ENCODE measurements at places on chromosomes 6 and 20.

- no peak for DNase-seq
Measured at GRCh38 chr6:106490436-106490835, 129.9 kb downstream of the CRYBG1 start.

- DNase-seq = no peak
Measured at GRCh38 chr6:22435151-22435550, 134.2 kb upstream of the HDGFL1 start.

DNA sequence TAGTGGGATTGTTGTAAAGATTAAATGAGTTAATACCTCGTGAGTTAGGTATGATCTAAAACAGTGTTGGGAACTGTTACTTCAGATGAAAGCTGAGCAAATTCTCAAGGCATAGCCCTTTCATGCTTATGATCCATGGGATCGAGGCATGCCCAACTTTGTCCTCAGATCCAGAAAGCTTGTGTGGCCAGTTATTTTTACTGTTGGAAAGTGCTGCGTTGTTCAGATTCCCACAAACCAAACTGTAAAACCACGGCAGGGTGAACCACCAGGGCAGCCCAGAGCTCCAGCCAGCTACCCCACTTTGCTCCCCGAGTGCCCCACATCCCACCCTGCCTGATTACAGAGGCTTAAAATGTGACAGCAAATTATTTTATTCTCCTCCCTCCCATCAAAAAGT lies 139.3 kb upstream of the RIN2 start:
- DNase-seq = no peak

DNA sequence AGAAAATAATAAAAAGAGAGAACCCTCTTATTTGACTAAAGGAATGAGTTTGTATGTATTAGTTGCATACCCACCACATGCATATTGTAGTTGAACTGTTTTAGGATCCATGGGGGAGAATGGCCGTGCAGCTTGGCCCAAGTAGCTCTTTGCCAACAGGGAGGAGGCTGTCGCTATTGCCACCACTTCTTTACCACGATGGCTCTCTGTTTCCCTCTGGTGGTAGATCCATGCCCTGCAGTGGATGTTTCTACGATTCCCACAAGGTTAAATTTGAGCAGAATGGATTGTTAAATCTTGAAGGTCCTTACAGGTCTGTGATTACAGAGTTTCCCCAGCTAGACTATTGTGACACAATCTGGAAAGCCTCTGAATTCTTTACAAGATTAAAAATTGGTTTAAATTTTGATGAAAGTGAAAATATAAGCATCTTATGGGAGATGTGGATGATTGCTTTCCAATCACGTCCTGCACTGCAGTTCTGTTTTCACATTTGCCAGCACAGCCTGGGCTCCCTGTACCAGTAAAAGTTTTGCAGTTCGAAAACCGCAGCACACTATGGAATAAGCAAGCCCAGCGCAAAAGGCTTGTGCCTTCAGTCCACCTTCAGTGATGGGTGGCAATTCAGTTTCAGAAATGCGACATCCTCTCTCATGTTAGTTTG lies 34.4 kb upstream of the FNDC1 start:
- DNase-seq = peak; percentile 78

GRCh38 chr20:49288784-49289696 lies 11.2 kb upstream of the ZNFX1 start:
- DNase-seq = no peak

GRCh38 chr20:62405981-62406513 lies 1.0 kb downstream of the CABLES2 start:
- no peak for DNase-seq

- DNase-seq = no peak
Measured at GRCh38 chr6:83854766-83855165, 1.6 kb downstream of the RIPPLY2 start.

DNA sequence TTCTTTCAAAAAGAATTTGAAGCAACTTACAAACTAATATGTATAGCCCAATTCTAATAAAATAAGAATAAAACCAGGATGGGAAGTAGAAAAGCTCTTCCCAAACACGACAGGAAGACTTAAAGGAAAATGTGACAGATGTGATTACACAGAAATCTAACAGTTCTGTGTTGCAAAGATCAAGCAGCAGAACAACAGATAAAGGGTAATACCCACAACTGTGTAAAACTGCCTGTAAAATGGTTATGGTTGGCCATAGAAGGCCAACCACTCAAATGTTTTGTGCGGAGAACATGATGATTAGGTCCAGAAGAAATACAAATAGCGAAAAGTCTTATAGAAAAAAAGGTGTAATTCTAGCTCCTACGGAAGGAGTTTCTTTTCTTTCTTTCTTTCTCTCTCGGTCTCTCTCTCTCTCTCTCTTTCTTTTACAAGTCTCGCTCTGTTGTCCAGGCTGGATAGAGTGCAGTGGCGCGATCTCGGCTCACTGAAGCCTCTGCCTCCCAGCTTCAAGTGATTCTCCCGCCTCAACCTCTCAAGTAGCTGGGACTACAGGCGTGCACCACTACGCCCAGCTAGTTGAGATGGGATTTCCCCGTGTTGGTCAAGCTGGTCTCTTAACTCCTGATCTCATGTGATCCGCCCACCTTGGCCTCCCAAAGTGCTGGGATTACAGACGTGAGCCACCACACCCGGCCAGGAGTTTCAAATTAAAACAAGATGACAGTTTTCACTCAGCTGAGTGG lies 128.5 kb downstream of the QRSL1 start:
- DNase-seq = no peak

DNA sequence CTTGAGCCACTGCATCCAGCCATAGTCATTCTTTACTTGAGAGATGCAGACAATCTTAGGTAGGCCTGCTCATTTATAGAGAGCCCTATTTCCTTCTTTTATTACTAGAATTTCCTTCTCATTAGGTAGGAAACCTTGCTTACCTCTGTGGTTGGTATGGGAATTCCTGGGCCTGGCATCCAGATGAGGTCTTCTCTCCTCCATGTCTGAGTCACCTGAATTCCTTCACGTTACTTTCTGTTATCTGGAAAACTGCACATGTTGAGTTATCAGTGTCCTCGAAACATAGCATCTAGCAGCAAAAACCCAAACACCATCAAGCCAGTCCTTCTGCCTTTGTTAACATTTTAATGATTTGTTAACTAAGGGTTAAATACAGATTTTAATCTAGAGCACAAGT lies 2.2 kb downstream of the ZNFX1 start:
- no peak for DNase-seq

GRCh38 chr20:51732096-51732791 lies 35.9 kb downstream of the ATP9A start:
- DNase-seq = no peak

GRCh38 chr6:106356378-106356777 lies 4.1 kb upstream of the CRYBG1 start:
- no peak for DNase-seq

- no peak for DNase-seq
Measured at GRCh38 chr20:49028684-49029083, 17.4 kb upstream of the CSE1L start.

GRCh38 chr20:32411955-32412706 lies 54.0 kb downstream of the ASXL1 start:
- DNase-seq = no peak

GRCh38 chr6:42220807-42221206 lies 3.1 kb upstream of the MRPS10 start:
- no peak for DNase-seq

GRCh38 chr6:46367354-46368168 lies 123.7 kb downstream of the RCAN2 start:
- no peak for DNase-seq

- DNase-seq = no peak
Measured at GRCh38 chr6:15398633-15399275, 152.9 kb downstream of the JARID2 start.

- no peak for DNase-seq
Measured at GRCh38 chr20:20227013-20227571, 140.8 kb upstream of the INSM1 start.

GRCh38 chr6:24391208-24391607 lies 11.5 kb upstream of the MRS2 start:
- DNase-seq = no peak

GRCh38 chr20:24124003-24124402 lies 135.4 kb upstream of the GGTLC1 start:
- no peak for DNase-seq

- no peak for DNase-seq
Measured at GRCh38 chr6:152457949-152458624, 179.1 kb downstream of the SYNE1 start.

DNA sequence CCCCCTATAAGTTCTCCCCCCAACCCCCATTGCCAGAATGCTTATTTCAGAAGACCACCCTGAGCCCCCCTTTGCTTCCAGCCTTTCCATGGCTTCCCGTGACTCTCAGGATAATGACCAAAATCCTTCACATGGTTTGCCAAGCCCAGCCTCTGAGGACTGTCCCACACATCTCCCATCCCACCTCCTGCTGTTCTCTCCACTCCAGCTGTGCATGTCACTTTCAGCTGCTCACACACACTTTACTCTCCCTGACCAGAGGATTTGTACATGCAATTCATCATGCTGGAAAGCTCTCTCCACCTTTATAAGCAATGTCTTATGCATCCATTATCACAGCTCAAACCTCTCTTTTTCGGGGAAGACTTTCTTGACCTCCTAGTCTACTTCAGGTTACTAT lies 164.2 kb downstream of the PRL start:
- DNase-seq = no peak

- DNase-seq = no peak
Measured at GRCh38 chr20:47653869-47654268, 131.4 kb downstream of the SULF2 start.

- no peak for DNase-seq
Measured at GRCh38 chr6:138225953-138226352, 7.7 kb upstream of the PBOV1 start.

GRCh38 chr6:17871189-17871519 lies 116.3 kb downstream of the KIF13A start:
- no peak for DNase-seq

DNA sequence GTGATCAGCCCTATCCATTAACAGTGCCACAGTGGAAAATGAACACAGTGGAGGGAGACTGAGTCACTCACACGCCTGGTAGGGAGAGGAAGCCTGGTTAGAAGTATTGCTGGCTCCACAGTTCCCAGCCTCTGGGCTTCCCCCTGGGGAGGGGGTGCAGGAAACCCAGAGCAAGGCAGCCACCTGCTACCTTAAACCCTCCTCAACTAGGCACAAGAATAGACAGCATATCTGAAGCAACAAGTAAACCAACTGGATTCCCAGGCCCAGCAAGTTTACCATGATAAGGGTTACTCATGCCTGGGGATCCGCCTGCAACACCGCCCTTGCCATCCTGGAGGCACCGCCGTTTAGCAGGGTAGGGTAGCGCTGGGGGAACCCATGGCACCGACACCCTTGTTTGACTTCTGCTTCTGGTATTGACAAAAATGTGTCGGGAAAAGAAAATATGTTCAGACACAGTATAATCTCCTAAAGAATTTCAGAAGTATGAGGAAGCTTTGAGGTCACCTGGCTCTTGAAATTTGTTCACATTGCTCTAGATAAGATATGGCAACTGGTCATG lies 38.3 kb downstream of the SLC22A23 start:
- no peak for DNase-seq

GRCh38 chr6:166563200-166563599 lies 23.3 kb downstream of the RAMACL start:
- DNase-seq = no peak

GRCh38 chr6:96809119-96809518 lies 28.2 kb downstream of the GPR63 start:
- DNase-seq = no peak

- DNase-seq = no peak
Measured at GRCh38 chr6:161792851-161793493, 519.1 kb upstream of the AGPAT4 start.

DNA sequence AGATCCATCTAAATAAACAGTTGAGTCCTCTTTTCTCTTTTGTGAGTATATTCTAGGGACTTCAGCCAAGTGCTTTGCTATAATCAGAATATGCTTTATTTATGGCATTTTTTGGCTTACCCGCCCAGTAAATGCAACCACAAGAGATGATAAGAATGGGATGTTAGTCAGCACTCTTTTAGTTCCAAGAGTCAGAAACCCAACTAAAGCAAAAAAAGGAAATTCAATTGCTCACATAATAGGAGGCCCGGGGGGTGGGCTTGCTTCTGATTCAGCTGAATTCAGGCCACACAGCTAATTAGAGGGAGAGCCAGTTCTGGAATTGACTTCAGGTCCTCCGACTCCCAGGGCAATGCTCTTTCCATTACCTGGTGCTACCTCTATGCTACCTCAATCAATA lies 250.6 kb downstream of the FARS2 start:
- no peak for DNase-seq

- DNase-seq = no peak
Measured at GRCh38 chr6:112279031-112279935, 24.9 kb upstream of the LAMA4 start.

GRCh38 chr6:21128601-21129000 lies 464.9 kb upstream of the SOX4 start:
- DNase-seq = no peak

GRCh38 chr6:31728767-31729514 lies at the start of gene DDAH2:
TSS of gene DDAH2 (minus strand) at chr6:31729299. CDS start at chr6:31729161, 138 bp downstream.
- DNase-seq = no peak

- DNase-seq = no peak
Measured at GRCh38 chr20:22796469-22797077, 212.2 kb upstream of the FOXA2 start.

DNA sequence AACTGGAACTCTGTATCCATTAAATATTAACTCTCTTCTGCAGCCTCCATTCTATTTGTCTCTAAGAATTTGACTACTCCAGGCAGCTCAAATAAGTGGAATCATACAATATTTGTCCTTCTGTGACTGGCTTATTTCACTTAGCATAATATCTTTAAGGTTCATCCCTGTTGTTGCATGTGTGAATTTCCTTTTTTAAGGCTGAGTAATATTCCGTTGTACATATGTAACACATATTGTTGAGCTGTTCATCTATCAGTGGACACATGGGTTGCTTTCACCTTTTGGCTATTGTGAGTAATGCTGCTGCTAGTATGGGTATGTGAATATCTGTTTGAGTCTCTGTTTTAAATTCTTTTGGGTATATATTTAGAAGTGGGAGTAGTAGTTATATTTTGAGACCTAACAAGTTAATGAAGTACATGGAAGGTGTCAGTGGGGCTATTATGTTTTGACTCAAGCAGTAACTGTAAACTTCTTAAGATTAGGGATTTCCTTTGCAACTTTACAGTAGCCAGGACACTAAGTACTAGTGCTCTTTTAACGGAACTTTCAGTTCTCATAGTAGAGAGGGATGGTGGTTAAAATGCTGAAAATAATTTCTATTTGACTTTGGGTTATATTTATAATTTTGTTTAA lies 29.7 kb upstream of the TMEM217 start:
- DNase-seq = no peak

Measured in CD4-positive, alpha-beta T cell treated with Interferon alpha-2 for 1 hour (primary cell).